ENCODE measurements at places on chromosomes 3 and 15.

DNA sequence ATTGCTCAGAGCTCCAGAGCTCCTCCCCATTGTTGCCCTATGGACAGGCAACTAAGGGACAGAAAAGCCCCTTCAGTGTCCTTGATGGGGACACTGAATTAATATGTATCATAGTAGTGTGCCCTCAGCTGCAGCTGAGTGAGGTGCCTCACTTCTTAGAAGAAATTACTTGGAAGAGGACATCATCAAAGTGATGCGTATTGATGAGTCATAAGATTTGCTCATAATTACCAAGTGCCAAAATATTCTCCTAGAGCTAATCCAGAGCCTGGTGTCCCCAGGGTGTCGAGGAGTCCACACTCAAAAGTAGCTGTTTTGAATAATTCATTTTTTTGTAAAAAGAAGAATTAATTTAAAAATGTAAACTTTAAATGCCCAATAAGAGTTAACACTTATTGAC is 200.7 kb upstream of the SEMA6D start:
- no peak for DNase-seq

GRCh38 chr3:77602722-77603121 is 562.8 kb downstream of the ROBO2 start:
- no peak for DNase-seq

DNA sequence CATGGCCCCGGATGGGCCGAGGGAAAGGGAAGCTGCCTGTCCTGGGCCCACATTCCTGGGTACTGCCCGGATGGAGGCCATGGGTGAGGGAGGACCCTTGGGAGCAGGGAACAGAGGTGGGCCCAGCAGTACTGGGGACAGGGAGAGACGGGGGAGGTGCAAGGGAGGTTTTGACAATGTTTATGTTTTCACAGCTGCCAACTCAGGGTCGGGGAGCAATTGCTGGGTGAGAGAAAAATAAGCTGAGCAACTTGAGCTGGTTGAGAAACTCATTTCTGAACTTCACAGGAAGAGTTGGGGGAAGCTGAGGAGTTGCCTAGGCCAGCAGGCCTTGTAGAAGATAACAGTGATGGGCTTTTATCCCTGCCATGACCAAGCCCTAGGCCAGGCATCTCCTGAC is 11.1 kb upstream of the TSPAN3 start:
- no peak for DNase-seq

GRCh38 chr3:13102386-13103345 is 29.4 kb upstream of the IQSEC1 start:
- no peak for DNase-seq

- DNase-seq = no peak
Observed at GRCh38 chr3:72127844-72128243, 342.9 kb upstream of the PROK2 start.

DNA sequence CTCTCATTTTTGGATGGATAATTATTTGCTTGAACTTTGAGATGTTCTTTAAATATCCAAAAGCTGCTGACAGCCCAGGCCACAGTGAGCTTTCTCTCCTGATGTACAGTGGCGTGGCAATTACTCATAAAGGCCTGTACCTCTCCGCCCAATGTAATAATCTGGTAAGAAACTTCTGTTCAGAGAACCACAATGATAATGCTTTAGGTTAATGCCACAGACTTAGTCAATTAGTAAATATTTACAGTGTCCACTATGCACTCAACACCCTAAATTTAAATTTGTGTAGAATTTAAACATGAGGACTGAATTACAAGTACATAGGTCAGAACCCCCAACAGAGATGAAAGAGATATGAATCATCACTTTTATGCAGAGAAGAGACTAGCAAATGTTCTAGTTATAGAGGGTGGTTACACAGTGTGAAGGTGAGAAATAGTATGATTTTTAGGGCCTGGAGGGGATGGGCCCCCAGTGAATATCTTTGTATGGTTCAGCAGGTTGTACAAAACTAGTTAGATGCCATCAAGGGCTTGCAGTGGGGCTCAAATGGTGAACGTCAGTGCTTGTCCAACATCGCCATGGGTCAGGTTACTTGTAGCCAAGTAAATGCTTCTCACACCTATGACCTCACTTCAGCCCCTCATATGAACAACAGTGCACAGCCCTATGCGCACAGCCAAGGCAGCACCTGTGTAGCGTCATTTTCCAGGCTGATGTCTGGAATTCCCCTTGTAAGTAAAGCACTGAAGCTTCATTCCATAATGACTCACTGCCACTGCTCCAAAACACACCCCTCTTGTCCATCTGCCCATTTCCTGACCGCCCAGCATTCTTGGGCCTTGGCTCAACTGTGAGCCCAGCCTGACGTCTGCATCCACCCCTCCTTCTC is 13.3 kb downstream of the ABHD2 start:
- DNase-seq = no peak

DNA sequence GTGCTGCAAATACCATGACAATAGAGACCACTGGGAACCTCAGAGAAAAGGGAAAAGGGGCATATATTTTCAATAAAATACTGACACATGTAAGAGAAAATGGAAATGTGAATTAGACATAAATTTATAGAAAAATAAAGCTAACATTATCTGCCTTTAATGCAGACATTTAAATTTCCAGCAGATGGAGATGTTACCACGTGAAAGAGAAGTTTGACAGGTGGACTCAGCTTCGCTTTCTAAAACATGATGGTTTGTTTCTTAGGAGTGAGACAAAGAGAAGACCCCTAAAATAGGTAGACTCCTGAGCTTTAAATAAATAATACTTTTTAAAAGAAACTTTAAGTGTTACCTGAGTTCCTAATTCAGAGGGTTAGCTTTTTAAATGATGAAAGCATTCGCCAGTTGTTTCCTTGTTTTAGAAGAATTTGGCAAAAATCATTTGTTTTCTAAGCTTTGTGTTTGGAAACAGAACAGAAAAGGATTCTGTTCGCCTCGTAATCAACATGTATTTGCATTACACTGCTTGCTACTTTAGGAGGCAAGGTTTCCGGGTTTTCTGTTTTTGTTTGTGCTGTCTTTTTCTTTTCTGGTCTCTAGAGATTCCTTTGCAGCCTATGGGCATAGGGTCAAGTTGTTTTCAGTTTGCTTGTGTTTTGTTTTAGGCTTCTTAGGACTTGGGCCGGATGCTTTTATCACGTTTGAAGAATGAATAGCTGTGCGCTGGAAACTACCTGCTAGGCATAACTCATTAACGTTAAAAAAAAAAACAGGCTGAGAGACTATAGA is 271.4 kb downstream of the THSD4 start:
- no peak for DNase-seq

- no peak for DNase-seq
Observed at GRCh38 chr15:81532001-81532400, 158.0 kb upstream of the TMC3 start.

DNA sequence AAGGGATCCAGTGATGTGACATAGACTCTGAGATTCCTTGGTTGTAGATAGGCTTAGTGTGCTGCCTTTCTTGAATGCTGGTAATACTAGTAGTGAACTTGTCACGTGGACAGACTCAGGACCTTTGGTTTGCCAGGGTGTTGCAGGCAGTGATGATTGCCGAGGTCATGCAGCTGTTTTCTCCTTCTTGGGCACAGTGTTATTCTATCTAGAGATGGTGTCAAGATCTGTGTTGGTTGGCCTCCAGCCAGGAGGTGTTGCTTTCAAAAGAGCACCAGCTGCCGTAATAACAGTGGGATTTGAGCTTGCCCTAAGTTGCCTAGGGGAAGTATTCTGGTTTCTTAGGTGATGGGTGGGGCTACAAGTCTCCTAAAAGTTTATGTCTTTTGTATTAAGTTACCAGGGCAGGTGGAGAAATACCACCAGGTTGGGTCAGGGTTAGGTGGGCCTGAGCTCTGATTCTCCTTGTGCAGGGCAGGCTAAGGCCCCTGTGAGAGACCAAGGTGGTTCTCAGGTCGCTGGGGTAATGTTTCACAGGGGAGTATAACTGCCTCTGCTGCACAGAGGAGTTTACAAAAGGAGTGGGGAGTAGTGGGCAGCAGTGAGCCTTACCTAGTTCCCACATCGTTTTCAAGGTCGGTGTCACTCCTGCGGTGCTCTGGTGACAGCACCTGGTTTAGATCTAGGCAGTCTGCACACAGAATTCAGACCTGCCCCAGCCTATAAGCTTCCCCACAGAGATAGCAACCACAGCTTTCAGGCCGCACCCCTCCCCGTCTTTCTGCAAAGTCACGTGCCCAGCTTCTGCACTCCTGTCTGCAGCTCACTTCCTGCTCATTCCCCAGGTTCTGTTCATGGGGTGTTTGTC is 350.3 kb downstream of the DOCK3 start:
- DNase-seq = no peak

GRCh38 chr3:194941360-194941955 is 255.8 kb downstream of the FAM43A start:
- DNase-seq = no peak

DNA sequence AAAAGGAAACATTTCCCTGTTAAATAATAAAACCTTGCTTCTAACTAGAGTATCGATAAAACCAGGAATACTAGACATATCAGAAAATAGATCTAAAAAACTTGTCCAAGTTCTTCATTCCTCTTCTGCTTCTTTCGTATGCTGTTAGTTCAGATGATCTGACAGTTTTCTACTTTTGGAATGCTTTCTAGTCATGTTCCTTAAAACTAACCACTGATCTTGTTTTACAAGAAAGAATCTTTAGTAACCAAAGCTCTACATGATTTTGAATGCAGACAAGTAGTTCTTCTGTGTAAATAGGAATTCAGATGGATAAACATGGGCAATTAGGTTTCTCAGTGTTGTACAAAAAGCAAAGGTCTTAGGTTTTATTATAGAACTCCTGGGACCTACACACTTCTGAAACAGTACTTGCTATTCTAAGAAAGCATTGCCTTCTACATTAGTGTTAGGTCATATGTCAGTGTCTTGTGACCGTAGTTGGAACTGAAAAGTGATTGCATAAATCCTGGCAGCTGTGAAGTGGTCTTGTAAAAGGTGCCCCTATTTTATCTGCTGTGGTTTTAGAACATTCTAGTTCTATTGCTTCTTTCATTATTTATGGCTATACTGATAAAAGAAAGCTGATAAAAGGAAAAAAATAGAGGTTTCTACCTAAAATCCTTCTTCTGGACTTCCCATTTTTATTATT is 40.7 kb downstream of the SNRK start:
- DNase-seq = no peak

GRCh38 chr15:37289109-37289765 is 188.9 kb upstream of the MEIS2 start:
- no peak for DNase-seq

- DNase-seq = no peak
Observed at GRCh38 chr3:16266714-16267113, 1.7 kb downstream of the OXNAD1 start.

DNA sequence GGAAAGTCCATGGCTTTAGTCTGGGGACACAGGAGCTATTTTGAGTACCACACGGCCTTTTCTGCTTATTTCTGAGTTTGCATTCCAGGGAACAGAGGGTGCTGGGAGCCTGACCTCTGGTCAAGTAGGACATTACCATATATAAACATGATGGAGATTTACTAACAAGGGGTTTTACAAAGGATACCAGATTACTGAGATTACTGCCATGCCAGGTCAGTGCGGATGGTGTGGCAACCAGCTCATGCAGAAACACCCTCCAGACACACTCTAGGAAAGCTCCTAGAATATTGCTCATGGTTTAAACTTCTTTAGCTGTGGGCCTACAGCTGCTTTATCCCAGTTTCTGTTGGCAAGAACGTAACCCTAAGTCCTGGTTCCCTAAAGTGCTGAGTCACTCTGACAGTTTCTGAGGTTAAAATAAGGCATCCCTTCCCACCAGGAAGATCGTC is 54.3 kb upstream of the AGTR1 start:
- DNase-seq = no peak

GRCh38 chr15:85771781-85772445 is 22.8 kb downstream of the KLHL25 start:
- no peak for DNase-seq

- DNase-seq = no peak
Observed at GRCh38 chr3:80238606-80239005, 470.8 kb upstream of the ROBO1 start.

GRCh38 chr3:13318626-13319470 is 101.3 kb downstream of the NUP210 start:
- no peak for DNase-seq

GRCh38 chr3:112384769-112385168 is 51.8 kb downstream of the CD200 start:
- DNase-seq = no peak

DNA sequence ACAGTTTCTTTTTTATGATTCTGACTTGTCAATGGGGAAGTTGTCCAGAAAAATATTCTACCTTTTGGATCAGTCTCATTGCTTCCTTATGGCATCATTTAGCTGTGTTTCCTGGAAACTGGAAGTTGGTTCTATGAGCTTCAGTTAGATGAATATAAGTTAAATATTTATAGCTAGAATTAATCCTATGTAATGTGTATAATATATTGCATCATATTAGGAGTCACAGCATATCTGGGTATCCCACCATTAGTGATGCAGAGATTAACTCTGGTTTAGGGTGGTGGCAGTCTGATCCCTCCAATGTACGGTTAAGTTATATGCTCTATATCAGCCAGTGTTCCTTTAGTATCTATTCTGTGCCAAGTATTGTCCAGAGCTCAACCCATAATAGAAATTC is 19.3 kb downstream of the KLHL24 start:
- DNase-seq = no peak

DNA sequence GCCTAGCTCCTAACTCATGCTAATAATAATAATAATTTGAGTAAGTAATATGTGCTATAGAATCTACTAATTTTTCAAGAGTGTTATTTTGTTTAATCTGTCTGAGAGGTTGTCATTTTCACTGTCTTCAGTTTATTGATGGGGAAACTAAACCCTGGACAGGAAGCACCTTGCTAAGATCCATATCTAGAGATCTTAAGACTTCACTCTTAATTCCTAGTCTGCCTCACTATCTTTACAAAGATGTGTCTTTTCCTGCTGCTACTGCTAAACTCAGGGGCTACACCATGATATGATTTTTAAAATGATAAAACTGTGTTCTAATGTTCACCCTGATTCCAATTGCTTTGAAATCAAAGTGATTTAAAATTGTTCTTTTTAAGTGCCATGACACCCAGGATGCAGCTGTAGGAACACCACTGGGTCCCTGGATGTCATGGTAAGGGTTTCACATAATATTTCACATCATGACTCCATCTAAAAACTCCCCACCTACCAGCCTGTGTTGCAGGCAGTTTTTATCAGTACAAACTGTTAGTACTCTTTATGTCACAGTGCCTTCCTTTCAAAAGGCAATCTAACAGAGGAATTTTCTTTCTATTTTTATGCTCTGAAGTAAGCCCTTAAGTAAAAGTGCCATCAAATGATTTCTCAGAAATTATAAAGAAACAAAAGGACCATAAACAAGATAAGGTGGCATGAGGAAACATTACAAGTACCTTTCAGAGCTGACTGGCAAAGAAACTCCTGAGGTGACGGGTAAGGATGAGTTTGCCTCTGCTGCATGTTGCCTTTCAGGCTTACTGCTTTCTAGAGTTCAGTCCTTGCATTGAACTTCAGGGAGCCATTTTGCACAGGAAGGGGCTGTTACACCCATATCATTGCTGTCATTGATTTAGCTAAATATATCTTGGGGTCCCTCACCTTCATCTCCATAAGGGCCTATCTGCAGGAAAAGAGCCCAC is 160.1 kb upstream of the SATB1 start:
- DNase-seq = no peak

DNA sequence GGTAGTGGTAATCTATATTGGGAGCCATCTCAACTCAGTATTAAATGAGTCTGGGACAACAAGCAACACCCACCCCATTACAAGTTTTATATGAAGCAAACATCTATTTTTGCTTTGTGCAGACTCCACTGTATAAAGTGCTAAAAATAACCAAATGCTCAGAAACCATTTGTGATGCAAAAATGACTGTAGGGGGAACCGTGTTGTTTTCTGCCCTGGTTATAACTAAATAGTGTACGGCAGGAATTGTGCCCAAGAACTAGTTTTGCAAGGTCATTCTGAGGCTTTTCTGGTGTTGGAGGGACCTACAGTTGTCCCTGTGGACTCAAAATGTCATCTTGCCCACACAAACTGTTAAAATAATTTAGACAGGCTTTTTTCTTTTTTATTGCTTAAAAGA is 88.3 kb downstream of the ITPR1 start:
- no peak for DNase-seq

Data from NCI-H1930 (cell line).